ENCODE measurements at places on chromosomes 12 and 14.

- no peak for DNase-seq
Measured at GRCh38 chr12:98419795-98420404, 95.5 kb upstream of the TMPO start.

DNA sequence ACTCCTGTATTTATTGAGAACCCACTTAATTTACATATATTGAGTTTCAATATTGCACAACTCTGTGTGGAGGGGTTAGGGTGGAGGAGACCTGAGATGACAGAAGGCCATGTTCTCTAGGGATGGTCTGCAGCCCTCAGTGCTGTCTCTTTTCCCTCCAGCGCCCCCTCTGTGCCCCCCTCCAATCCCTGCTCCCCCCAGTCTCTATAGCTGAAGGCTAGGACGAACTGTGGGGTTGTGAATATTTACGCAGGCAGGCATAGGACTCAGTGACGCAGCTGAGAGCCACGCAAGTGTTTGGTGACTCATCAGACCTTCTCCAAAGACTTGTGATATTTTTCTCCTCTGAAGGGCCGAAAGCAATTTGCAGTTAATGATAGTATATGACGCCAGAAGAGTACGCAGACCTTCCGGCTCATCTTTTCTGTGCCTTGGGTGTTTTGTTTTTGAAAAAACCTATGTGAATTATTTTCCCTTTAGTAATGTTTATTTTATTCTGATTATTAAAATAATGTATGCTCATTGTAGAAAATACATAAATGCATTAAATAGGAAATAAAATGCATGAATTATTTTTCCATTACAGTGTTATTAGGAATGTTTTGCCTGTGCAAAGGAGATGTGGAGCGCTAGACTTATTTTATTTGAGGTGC lies 85.3 kb downstream of the SLC25A47 start:
- DNase-seq: no peak

DNA sequence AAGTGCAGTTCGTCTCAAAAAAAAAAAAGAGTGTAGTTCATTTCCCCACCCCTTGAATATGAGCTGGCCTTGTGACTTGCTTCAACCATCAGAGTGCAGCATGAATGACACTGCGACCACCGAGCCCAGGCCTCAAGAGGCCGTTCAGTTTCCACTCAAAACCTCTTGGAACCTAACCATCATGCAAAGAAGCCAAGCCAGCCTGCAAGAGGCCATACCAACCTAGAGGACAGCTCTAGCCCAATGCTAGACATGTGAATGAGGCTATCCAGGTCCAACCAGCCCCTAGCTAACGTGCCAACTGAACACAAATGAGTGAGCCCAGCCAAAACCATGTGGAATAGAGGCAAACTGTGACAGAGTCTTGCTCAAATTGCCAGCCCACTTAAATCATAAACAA lies 29.7 kb downstream of the R3HDM2 start:
- no peak for DNase-seq

GRCh38 chr14:103549361-103550311 lies 12.8 kb downstream of the BAG5 start:
- DNase-seq: no peak

DNA sequence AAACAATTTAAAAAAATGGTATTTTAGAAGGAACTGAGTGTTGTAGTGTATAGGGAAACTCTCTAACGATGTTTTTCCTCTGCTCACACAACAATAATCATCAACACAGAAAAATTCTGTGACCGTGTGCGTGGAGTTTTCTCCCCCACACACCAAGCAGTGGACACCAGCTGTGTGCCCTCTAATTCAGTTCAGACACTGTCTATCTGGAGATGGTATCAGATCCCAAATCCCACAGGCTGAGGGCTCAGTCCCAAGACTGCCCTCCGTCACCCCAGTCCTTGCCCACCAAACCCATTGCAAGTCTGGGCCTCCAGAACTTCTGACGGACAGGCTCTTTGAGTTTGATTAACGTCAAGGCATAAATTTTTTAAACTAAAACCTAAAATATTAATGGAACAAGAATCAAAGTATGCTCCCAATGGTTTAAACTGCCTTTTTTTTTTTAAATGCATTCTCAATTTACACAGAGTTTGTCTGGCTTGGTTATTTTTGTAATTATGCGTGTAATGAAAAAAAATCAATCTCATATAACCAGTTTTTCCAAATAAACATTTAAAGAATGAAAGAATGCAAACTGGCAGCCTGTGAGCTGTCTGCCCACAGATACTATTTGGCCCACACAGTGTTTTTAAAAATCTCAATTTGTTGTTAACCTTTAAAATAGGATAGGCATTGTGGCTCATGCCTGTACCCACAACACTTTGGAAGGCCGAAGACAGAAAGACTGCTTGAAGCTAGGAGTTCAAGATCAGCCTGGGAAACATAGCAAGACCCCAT lies 19.2 kb downstream of the BLTP3B start:
- DNase-seq: no peak

GRCh38 chr12:97404543-97404942 lies 58.1 kb upstream of the RMST start:
- no peak for DNase-seq

DNA sequence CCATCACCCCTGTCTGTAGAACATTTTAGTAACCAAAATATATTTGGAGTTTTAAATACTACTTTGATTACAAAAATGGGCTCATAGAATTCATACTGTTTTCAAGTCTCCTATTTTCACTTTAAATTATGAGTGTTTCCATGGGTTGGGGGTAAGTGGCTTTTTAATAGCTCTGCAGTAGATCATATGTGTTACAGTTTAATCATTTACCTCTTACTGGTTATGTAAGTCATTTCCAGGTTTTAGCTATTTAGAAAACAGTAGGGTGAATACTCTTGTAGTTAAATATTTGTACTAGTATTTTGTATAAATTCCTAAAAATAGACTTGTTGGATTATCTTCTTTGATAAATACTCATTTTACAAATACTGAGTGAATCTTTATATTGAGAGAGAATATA lies 8.2 kb downstream of the PCNX1 start:
- no peak for DNase-seq

DNA sequence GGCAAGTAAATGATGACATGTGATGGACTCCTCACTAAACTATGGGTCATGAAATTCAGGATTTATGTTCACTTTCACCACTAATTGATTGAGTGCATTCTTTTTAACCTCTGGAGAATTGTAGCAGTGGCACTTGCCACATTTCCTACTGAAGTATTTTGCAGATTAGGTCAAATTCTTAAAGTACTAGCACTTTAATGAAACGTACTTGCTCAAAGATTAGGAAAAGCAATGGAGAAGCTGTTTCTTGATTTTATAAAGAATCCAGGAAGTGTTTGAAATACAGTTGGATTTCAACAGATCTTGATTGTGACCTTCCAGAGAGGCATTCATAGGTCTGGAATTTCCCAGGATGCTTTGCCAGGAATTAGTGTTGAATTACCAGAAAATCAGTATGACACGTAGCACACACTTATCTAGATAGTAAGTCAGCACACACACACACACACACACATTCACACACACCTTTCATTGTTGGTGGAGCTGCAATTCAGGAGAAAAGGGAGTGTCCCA lies 162.6 kb downstream of the MYRFL start:
- no peak for DNase-seq

Measured in hematopoietic multipotent progenitor cell treated with erythropoietin and hydrocortisone succinate and interleukin-3 and kit ligand, for 15 days (in vitro differentiated cells).